Kidney epithelial cell (primary cell): ENCODE measurements at places on chromosomes 16 and 17. TPM values are rescaled to one million over a fixed set of nuclear protein-coding genes. Genes with fewer than 3 reads are reported as not detected.

SKAP1 gene
- 3.6 and 5.6 TPM in 2 replicates for total RNA-seq

- no peak for DNase-seq
These were observed 25.2 kb downstream of the C16orf95 start for GRCh38 chr16:87291944-87292343.

CCDC154 gene
- total RNA-seq: 0.08 and 0.14 TPM in 2 replicates

GRCh38 chr16:85659805-85660511, 28.8 kb downstream of the GINS2 start:
- DNase-seq: no peak

DNA sequence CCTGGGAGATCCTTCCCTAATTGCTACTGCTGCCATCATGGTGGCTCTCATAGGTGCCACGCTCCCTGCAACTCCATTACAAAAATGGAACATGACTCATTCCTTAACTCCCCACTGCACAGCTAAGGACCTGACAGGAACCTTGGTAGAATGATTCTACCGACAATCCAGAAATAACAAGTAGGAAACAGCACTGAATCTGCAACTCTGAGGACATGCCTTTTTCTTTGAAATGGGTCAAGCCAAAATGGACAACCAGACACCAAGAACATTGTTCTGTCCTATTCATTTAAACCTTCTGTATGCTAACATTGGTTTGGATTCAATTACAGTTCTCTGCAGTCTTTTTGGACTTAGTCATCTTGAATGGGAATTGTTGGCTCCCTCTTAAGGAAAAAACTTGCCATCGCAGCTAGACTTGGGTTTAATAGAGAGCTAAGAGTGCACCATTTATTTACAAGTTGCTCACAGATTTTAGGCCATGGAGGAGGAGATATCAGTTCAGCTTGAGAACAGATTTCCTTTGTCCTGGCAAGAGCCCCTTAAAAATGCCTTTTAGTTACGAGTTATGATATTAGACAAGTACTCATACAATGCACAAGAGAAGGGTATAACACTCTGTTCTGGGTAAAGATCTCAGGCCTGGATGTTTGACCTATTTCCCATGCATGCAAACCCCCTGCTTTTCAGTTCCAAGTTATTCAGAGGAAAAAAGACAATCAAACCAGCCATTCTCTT, 20.9 kb upstream of the NSRP1 start:
- peak; percentile 54 for DNase-seq

DNA sequence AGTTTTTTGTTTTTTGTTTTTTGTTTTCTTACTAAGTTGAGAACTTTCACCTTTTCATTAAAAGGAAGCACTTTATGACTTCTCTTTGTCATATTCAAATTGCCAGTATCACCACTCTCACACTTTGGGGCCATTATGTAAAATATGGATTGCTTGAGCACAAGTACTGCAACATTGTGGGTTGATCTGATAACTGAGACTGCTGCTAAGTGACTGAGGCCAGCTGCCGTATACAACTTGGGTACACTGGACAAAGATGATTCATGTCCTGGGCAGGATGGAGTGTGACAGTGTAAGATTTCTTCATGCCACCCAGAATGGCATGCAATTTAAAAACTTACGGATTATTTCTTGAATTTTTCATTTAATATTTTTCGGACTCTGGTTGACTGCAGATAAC, 7.8 kb downstream of the TTC19 start:
- DNase-seq: no peak

GRCh38 chr16:83826146-83826913, 18.6 kb downstream of the HSBP1 start:
- DNase-seq: no peak
